ENCODE measurements at places on chromosomes 1 and 21.

DNA sequence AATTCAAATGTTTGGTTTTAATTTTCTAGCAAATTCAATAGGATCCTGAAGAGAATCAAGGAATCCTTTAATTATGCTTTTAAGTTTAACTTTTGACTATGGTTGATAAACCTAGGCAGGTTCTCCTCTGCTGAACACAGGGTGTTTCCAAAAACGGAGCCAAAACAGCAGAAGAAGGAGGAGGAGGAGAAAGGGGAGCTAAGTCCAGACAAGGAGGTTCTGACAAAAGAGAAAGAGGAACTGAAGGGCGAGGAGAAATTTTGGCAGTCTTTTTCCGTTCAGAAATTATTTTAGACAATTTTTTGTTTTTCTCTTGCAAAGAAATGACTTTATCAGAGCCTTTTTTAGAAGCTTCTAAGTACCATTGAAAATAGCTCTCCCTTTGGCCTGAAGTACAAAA is 33.2 kb upstream of the FNBP1L start:
- DNase-seq: no peak

GRCh38 chr21:25647647-25648046 is 8.6 kb downstream of the JAM2 start:
- no peak for DNase-seq

- no peak for DNase-seq
Measured at GRCh38 chr1:173866413-173867115, 1.2 kb downstream of the GAS5 start.

- DNase-seq: no peak
Measured at GRCh38 chr1:245751726-245752470, 597.1 kb downstream of the KIF26B start.

GRCh38 chr1:239976130-239976968 is 115.3 kb upstream of the FMN2 start:
- peak; percentile 53 for DNase-seq

GRCh38 chr1:57741521-57741920 is 317.7 kb upstream of the DAB1 start:
- no peak for DNase-seq

GRCh38 chr1:198773523-198773922 is 134.7 kb downstream of the PTPRC start:
- DNase-seq: no peak

DNA sequence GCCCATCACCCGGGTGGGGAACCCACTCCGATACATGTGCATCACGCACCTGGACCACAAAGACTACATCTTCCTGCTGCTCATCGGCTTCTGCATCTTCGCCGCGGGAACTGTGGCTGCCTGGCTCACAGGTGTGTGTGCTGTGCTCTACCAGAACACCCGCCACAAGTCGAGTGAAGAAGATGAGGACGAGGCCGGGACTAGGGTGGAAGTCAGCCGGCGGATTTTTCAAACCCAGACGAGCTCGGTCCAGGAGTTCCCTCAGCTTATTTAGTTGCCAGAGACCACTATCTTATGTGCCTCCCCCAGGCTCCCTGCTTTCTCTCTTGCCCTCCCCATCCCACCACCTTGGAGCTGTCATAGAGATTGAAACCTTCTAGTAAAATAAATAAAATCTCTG is 19.8 kb downstream of the LRRC52 start:
- no peak for DNase-seq

GRCh38 chr1:61956016-61956645 is 213.9 kb downstream of the PATJ start:
- no peak for DNase-seq

GRCh38 chr1:24125456-24125855 is 13.5 kb upstream of the MYOM3 start:
- DNase-seq: no peak

GRCh38 chr1:25615563-25616094 is 962 bp upstream of the MAN1C1 start:
- no peak for DNase-seq

DNA sequence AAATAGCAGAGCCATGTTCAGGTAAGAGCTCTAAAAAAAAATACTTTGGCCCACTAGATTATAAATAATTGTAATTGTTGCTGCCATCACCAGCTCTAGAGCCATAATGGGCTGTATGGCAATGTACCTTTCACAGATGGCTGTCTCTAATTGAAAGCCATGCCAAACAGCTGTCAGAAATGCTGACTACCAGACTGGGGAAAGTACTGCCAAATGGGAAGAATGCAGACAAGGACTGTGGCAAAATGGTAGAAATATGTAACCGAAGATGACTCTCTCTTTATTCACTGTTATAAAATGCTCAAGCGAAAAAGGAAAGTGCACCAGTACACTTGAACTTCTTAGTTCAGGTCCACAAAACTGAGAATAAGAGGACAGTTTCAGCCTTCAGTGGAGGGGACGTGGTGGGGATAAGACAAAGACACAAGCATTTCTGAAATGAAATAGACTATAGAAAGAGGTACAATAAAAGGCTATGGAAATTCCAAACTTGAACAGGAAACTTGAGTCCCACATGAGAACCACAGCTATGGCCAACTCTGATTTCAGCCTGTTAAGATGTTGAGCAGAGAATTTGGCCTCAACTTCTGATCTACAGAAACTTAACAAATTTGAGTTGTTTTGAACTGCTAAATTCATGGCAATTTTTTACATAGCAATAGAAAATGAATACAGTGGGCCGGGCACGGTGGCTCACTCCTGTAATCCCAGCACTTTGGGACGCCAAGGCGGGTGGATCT is 46.5 kb upstream of the LPGAT1 start:
- no peak for DNase-seq

- DNase-seq: no peak
Measured at GRCh38 chr1:151853411-151853943, at the start of gene THEM5. TSS of gene THEM5 (minus strand) at chr1:151853712. CDS start at chr1:151853565, 147 bp downstream.

- DNase-seq: no peak
Measured at GRCh38 chr1:100445565-100445964, 92.4 kb upstream of the GPR88 start.

DNA sequence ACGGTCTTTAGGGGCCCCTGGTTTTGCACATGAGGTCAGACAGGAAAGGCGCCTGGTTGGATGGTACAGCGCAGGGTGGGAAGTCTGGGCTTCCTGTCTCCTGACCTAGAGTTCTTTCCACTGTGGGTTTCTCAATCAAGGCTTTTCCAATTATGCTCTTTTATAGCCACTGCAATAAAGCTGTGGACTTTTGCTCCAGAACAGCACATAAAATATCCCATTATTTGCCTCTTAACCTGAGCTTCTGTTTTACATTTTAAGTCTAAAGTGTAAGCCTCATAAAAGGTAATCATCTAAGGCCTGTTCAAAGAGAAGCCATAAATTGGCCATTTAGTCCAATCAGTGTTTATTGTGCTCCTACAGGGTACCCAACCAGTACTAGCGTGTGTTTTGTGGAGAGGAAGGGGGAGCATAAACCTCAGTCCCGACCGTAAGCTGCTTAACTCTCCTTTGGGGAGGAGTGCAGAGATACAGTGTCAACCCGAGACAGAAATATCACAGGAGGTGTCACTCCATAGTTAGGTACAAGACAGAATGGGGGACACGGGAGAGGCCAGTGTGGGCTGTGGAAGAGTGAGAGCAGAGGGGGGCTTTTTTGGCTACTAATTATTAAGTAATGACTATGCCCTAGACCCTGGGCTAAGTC is 270.0 kb downstream of the TRABD2B start:
- no peak for DNase-seq

- no peak for DNase-seq
Measured at GRCh38 chr1:33624261-33624990, 152.0 kb downstream of the ZSCAN20 start.

- DNase-seq: no peak
Measured at GRCh38 chr1:167641786-167642500, 11.9 kb downstream of the RCSD1 start.

DNA sequence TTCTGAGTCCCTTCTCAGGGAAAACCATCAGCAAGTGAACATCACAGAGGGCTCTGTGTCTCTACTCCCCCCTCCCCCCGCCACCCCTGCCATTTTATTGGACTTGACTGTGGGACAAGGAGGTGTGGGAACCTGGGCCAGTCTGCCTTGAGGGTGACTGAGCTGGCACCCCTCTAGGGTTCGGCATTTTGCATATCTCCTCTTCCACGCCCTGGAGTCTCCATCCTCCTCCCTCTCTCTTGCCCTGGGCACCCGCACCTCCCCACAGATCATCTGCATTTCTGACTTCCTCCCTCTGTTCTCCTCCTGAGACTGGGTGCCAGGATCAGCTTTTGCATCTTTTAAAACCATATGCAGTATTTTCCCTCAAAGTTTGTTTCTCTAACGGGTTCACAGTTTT is 107.1 kb upstream of the ERRFI1 start:
- DNase-seq: no peak

DNA sequence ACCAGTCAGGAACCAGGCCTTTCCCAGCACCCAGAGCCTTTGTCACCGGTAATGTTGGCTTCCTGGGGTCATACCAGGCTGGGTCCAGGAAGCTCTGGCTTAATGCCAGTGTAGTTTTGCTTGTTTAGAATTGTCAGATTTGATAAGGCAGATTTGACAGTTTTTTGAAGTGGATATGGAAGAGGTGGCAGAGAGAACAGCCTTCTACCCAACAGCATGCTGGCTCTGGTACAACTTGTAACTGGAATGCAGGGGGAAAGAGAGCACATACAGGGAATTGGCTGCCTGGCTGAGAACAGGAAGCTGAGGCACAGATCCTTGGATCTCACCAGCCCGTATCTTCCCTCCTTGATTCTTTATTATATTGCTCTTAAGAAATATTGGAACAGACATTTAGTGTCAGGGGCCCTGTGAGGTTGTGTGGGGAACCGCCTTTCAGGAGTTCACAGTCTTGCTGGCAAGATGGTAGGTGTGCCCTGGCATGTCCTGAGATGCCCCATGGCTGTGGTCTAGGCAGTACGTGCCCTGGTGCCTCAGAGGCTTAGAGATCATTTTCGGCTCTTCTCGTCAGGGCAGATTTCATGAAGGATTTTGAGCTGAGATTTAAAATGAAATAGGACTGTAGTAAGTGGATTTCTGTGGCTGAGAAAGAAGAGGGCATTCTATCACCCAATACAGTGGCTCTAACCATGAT is 227.0 kb downstream of the PBX1 start:
- DNase-seq: no peak

GRCh38 chr21:43817157-43818086 is 28.0 kb downstream of the RRP1 start:
- DNase-seq: no peak

- DNase-seq: no peak
Measured at GRCh38 chr1:60664086-60664625, 418.2 kb upstream of the NFIA start.

GRCh38 chr1:42206164-42206563 is 41.6 kb upstream of the GUCA2A start:
- peak; percentile 38 for DNase-seq

GRCh38 chr1:114003431-114003830 is 24.2 kb downstream of the OLFML3 start:
- DNase-seq: no peak

- DNase-seq: no peak
Measured at GRCh38 chr1:175303201-175303707, 110.7 kb upstream of the KIAA0040 start.

DNA sequence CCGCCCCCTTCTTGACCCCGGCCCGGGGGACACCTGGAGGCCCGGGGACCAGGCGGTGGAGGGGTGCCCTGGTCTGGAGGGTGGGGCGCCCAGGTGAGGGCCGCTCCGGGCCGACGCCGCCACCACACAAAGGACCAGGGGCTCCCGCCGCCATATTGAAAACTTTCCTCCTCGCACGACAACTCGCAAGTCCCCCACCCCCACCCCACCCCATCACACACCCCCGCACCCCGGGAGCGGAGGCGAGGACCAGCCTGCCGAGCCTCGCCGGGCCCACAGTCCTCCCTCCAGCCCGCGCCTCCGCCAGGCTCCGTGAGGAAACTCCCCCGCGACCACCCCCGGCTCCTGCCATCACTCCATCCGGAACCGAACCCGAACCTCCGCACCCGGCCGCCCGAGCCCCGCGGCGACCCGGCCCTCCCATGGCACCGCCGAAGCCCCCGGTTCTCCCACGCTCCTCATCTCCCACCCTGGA is 733 bp downstream of the KDM5B start:
- no peak for DNase-seq

- DNase-seq: peak; percentile 21
Measured at GRCh38 chr21:38766987-38767722, 38.6 kb upstream of the ETS2 start.

GRCh38 chr1:70896224-70896623 is 151.4 kb downstream of the PTGER3 start:
- no peak for DNase-seq

DNA sequence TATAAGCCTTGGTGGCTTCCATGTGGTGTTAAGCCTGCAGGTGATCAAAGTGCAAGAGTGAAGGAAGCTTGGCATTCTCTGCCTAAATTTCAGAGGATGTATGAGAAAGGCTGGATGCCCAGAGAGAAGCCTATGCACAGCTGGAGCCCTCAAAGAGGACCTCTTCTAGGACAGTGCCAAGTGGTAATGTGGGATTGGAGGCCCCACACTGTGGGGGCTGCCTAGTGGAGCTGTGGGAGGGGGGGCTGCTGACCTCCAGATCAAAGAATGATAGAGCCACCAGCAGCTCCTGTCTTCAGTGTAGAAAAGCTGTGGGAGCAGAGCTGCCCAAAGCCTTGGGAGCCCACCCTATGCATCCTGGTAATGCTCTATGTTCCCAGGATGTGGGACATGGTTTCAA is 1512.7 kb upstream of the TPTE start:
- DNase-seq: no peak

GRCh38 chr1:4367230-4367777 is 287.1 kb upstream of the AJAP1 start:
- no peak for DNase-seq

- peak; percentile 78 for DNase-seq
Measured at GRCh38 chr1:241992734-241993133, 6.2 kb downstream of the MAP1LC3C start.

DNA sequence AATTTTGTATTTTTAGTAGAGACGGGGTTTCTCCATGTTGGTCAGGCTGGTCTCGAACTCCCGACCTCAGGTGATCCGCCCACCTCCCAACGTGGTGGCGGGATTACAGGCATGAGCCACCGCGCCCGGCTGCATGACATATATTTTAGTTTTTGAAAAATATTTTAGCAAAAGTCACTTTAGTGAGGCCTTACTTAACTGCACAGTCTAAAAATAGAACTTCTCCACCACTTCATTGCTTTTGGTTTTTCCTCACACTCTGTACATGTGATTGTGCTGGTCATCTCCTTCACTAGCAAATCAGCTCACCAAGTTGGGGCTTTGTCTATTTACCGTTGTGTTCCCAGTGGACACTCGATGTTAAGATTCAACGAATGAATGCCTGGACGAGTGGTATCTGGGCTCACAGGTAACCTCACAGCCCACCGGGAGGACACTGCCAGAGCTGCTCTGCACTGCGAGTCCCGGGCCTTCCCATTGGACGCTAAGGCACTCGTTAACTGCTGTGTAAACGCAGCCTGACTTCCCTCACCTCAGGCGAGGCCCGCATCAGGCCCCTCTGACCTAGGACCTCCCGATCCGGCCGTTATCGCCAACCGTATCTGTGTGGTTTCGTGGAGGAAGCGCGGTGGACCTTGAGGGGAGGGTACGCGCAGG is 14.0 kb upstream of the ZNF692 start:
- DNase-seq: peak; percentile 65

DNA sequence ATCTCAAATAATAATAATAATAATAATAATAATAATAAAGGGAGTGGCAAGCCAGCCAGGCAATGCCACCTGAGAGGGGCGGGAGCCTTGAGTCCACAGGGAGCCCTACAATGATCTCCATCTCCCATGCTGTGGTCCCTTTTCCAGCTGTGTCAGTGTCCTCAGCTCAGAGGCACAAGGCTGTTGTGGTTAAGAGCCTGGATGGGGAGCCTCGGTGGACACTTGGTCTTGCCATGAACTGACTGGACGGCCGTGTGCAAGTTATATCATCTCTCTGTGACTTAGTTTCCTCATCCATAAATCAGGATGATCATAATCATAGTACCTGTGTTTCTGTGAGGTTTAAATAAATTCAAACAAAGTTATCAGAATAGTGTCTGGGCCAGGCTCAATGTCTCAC is 127.8 kb upstream of the TIAM1 start:
- DNase-seq: no peak

Data from renal cortical epithelial cell (primary cell).